Small intestine (tissue), 16 donors: ENCODE measurements at places on chromosomes 16 and 17. TPM values are rescaled to one million over a fixed set of nuclear protein-coding genes. Genes with fewer than 3 reads are reported as not detected.

The GRAP gene
- polyA plus RNA-seq, result not detected

The TBC1D10B gene
- 43.0 TPM for polyA plus RNA-seq

The CDK12 gene
- 15.5 TPM for polyA plus RNA-seq

The OR2C1 gene
- polyA plus RNA-seq, result 0.13 TPM

The TEKT1 gene
- polyA plus RNA-seq, result 0.16 TPM

The HBA2 gene
- 515 TPM for polyA plus RNA-seq

The SP2 gene
- 13.6 TPM for polyA plus RNA-seq

The COG4 gene
- 93.5 TPM for polyA plus RNA-seq

The PRMT7 gene
- polyA plus RNA-seq, result 26.7 TPM

The TM4SF5 gene
- 72.5 TPM for polyA plus RNA-seq

The C17orf107 gene
- polyA plus RNA-seq, result 2.2 TPM

The TLCD2 gene
- 7.8 TPM for polyA plus RNA-seq

The TSNAXIP1 gene
- 0.80 TPM for polyA plus RNA-seq

The ALOX12 gene
- 0.04 TPM for polyA plus RNA-seq

The SLC5A11 gene
- 32.4 TPM for polyA plus RNA-seq

The GNG13 gene
- polyA plus RNA-seq, result 2.9 TPM

The CACNG5 gene
- polyA plus RNA-seq, result not detected

The DOK4 gene
- 112 TPM for polyA plus RNA-seq

The TRIM25 gene
- polyA plus RNA-seq, result 47.2 TPM

The WNT9B gene
- 0.63 TPM for polyA plus RNA-seq

The GDPD3 gene
- 23.9 TPM for polyA plus RNA-seq

The GAS2L2 gene
- polyA plus RNA-seq, result not detected

The BICDL2 gene
- polyA plus RNA-seq, result 47.8 TPM

The TP53TG3 gene
- polyA plus RNA-seq, result not detected

The PIK3R5 gene
- 4.6 TPM for polyA plus RNA-seq

The GSDMA gene
- polyA plus RNA-seq, result 0.54 TPM

The MED31 gene
- 13.1 TPM for polyA plus RNA-seq

The ENO3 gene
- polyA plus RNA-seq, result 29.1 TPM

The NQO1 gene
- 18.2 TPM for polyA plus RNA-seq

The SPATA32 gene
- not detected for polyA plus RNA-seq

The C16orf96 gene
- polyA plus RNA-seq, result 0.03 TPM

The CMTM2 gene
- polyA plus RNA-seq, result 0.19 TPM

The CD7 gene
- polyA plus RNA-seq, result 8.8 TPM

The KRTAP4-9 gene
- not detected for polyA plus RNA-seq

The FOXN1 gene
- not detected for polyA plus RNA-seq

The CORO6 gene
- 0.67 TPM for polyA plus RNA-seq

The C1QL1 gene
- polyA plus RNA-seq, result not detected
